ENCODE measurements at places on chromosomes 2 and 18.

- DNase-seq = no peak
These were observed 18.4 kb upstream of the RPL37A start for GRCh38 chr2:216480221-216480620.

DNA sequence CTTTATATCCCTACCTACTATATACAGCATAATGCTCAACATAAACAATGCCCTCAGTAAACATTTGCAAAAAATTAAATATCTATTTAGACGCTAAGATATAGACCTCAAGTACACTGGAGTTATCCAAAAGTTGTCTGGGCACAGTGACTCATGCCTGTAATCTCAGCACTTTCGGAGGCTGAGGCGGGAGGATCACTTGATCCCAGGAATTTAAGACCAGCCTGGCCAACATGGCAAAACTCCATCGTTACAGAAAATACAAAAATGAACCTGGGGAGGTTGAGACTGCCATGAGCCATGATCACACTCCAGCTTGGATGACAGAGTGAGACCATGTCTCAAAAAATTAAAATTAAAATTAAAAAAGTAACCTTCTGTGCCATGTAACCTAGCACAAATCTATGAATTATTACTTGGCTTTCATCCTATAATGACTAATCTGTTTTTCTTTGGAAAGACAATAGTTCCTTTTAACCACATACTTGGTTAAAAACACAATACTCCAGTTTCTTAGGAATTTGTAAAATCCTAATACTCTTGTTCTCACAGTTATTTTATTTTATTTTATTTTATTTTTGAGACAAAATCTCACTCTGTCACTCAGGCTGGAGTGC lies 6.7 kb upstream of the TNFAIP6 start:
- no peak for DNase-seq

GRCh38 chr2:172928756-172929155 lies 146.9 kb upstream of the MAP3K20 start:
- no peak for DNase-seq

DNA sequence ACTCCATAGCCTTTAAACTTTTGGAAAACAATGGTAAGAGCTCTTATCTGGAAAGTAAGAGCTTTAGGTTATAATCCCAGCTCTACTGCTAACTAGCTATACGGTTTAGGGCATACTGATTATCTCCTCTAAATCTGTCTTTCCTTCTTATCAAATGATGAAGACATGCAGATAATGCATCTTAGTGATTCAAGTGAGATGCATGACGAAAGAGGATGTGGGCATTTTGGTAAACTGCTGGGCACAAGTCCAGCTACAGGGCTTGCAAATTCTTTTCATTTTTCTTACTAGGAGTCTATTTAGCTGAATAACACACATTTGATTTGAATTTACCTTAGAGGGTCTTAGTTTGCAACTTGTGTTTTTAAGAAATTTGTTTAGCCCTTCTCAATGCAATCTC lies 1604.8 kb upstream of the ZEB2 start:
- no peak for DNase-seq

GRCh38 chr2:41869542-41870264 lies 178.1 kb upstream of the PKDCC start:
- no peak for DNase-seq

- no peak for DNase-seq
These were observed 12.0 kb upstream of the SATB2 start for GRCh38 chr2:199469514-199470360.
